Activated CD4-positive, alpha-beta T cell treated with anti-CD3 and anti-CD28 coated beads, Interleukin-2, amount 10 ng/mL, durations not matched to agents 7 days and 5 days (primary cell): ENCODE measurements at places on chromosomes 6 and 20.

DNA sequence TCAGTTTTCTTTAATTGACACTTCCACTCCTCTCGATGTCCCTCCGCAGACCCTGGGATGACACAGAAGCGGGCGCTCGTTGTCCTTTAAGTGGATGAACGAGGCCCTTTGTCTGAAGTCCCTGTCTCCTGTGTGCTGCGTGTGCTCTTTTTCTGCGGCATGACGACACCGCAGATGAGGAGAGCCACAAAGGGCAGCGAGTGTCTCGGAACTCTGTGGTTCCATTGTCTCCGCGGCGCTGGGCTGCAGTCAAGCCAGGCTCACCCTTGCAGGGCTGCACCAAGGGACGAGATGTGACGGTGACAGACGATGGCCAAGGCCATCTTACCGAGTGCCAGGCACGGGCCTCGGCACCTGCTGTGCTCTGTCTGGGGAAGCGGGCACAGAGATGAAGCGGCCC lies 10.6 kb downstream of the PRR18 start:
- DNase-seq, result no peak
- H3K27me3 ChIP-seq, result peaks cover 24% of the 10 kb centered on the region
- H3K4me3 ChIP-seq, result no peak overlapping the region
- no peaks in the 10 kb centered on the region for H3K4me1 ChIP-seq
- no peak overlapping the region for H3K27ac ChIP-seq

DNA sequence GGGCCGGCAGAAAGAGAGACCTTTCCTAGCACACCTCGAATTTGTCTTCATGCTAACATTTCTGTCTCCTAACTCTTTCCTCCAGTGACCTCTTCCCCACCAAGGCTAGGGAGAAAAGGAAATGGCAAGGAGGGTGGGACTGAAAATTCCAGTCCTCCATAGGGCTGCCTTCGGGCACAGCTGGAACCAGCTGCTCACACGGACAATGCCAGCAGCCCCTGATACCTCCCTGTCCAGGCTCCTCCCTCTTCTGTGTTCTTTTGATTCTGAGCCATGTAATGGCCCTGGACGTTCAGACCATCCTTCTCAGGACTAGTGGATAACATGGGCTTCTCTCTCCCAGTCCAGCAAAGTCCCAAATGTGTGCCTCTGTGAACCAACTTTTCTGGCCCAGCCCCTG lies 29.1 kb upstream of the PHACTR3 start:
- peaks cover 7% of the 10 kb centered on the region for H3K4me1 ChIP-seq
- no peak for DNase-seq

DNA sequence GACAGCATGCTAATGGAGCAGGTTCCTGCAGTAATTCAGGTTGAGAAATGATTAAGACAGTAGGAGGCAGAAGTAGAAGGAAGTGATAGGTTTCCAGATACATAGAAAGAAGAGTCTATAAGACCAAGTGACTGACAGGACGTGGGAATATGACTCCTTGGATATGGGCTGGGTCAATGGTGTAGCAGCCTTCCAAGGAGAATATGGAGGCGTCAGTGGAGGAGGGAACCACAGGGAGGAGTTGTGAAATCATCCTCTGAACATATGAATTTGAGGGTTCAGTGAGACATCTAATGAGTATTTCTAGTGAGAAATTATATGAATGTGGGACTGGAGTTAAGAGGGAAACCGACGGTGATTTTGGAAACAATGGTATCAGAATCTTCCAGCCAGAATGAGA lies 43.3 kb downstream of the NUDT3 start:
- H3K4me1 ChIP-seq, result peaks cover 12% of the 10 kb centered on the region
- H3K27ac ChIP-seq, result no peak overlapping the region
- H3K36me3 ChIP-seq, result no peaks in the 10 kb centered on the region
- DNase-seq, result no peak
- no peaks in the 10 kb centered on the region for H3K27me3 ChIP-seq
- no peak overlapping the region for H3K4me3 ChIP-seq

DNA sequence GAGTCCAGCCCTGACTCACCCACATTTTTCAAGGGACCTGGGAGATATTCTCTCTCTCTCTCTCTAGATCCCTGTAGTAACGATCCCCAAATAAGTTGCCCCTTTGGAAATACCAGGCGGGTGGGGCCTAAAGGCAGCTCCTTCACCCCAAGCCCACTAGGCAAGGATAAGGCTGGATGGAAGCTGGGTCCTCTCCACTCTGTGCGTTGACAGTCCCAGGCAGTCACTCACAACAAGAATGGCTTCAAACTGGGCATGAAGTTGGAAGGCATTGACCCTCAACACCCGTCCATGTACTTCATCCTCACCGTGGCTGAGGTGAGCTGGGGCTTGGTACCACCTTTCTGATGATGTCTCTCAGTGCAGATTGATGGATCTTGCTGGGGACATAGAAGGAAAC lies 21.6 kb downstream of the L3MBTL1 start:
- DNase-seq, result no peak
- no peak overlapping the region for H3K27ac ChIP-seq
- no peaks in the 10 kb centered on the region for H3K36me3 ChIP-seq
- H3K27me3 ChIP-seq, result peaks cover 2% of the 10 kb centered on the region
- H3K4me3 ChIP-seq, result no peak overlapping the region
- H3K4me1 ChIP-seq, result no peaks in the 10 kb centered on the region

DNA sequence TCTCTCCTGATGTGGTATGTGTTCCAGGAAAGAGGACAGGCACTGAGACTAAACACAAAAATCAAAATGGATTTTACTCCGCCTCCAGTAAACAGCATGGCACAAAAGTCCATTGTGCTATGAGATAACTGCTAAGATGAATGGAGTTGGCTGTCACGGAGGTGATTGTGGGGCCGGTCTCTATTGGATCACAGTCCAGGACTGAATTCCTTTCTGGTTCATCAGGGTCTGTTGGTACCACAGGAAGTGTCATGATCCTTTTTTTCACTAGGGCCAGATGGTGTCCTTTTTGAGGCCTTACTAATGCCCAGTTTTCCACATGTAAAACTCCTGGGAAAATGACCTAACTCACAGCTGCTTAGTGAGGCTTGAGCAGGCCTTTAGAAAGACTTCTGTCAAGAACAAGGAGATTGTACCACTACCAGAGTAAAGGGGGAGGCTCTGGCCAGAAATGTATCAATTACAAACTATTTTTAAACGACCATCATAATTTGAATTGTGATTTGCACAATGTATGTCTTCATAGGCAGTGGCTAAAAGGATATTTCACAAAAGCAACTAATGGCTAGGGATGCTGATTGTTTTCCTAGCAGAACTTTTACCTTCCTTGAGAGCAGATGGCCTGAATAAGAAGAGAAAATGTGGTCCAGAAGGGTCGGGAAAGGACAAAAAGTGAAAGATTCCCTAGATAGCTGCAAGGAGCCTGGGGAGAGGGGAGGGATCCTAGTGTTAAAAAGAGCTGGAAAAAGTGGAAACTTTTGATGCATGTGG lies 192.2 kb upstream of the POU3F2 start:
- DNase-seq, result no peak
- no peak overlapping the region for H3K27ac ChIP-seq
- no peak overlapping the region for H3K4me3 ChIP-seq
- H3K4me1 ChIP-seq, result no peaks in the 10 kb centered on the region
- no peaks in the 10 kb centered on the region for H3K36me3 ChIP-seq
- no peaks in the 10 kb centered on the region for H3K27me3 ChIP-seq

- H3K36me3 ChIP-seq, result no peaks in the 10 kb centered on the region
- H3K4me1 ChIP-seq, result no peaks in the 10 kb centered on the region
- no peak overlapping the region for H3K27ac ChIP-seq
- no peak for DNase-seq
- H3K4me3 ChIP-seq, result no peak overlapping the region
- no peaks in the 10 kb centered on the region for H3K27me3 ChIP-seq
These were observed 105.7 kb downstream of the MTFR2 start for GRCh38 chr6:136144251-136145023.

GRCh38 chr20:59323731-59324130 lies 23.3 kb downstream of the EDN3 start:
- H3K27ac ChIP-seq, result no peak overlapping the region
- H3K4me1 ChIP-seq, result no peaks in the 10 kb centered on the region
- H3K4me3 ChIP-seq, result no peak overlapping the region
- H3K36me3 ChIP-seq, result no peaks in the 10 kb centered on the region
- H3K27me3 ChIP-seq, result peaks cover 5% of the 10 kb centered on the region
- no peak for DNase-seq

GRCh38 chr20:2698912-2699311 lies 6.3 kb downstream of the EBF4 start:
- H3K27me3 ChIP-seq, result peaks cover 39% of the 10 kb centered on the region
- DNase-seq, result no peak
- no peak overlapping the region for H3K27ac ChIP-seq
- H3K36me3 ChIP-seq, result no peaks in the 10 kb centered on the region
- H3K4me3 ChIP-seq, result no peak overlapping the region

- DNase-seq, result no peak
- no peak overlapping the region for H3K4me3 ChIP-seq
- H3K27me3 ChIP-seq, result no peaks in the 10 kb centered on the region
- peaks cover 53% of the 10 kb centered on the region for H3K36me3 ChIP-seq
These were observed 104.4 kb upstream of the ADGRF4 start for GRCh38 chr6:47593979-47594378.

- H3K27ac ChIP-seq, result no peak overlapping the region
- H3K4me3 ChIP-seq, result no peak overlapping the region
- H3K36me3 ChIP-seq, result no peaks in the 10 kb centered on the region
- DNase-seq, result no peak
- peaks cover 13% of the 10 kb centered on the region for H3K4me1 ChIP-seq
These were observed 18.1 kb upstream of the PTPN1 start for GRCh38 chr20:50491926-50492634.

DNA sequence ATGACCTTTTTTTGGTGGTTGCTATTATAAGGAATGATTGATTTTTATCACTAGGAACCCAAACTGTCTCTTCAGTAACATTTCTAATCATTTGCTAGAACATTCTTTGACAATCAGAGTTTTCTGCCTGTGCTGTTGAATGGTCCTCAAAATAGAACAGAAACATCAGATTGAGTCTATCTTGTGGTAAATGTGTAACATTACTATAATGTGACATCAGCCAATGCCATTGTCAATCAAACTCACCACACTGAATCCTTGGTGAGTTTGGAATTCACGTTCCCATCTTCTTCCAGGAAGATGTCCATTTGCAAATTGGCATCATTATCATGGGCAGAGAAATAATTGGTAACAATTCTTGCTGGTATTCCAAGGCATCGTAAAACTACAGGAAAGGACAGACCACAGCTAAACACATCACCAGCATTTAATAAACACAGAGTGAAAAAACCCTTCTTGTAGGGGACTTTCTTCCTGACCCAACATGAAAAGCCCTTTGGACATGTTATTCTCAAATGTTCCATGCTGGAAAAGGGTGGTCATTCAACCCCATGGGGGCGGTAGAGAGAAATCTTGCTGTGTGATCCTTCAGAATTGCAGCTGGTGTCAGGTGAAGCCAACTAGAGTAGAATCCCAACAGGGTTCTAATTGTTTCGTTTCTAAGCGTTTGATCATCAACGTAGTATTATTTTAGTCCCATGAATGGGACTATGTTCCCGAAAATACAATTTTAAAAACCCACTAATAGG lies 98.5 kb downstream of the F13A1 start:
- DNase-seq, result no peak
- H3K4me3 ChIP-seq, result no peak overlapping the region
- peaks cover 8% of the 10 kb centered on the region for H3K27me3 ChIP-seq
- no peaks in the 10 kb centered on the region for H3K36me3 ChIP-seq
- H3K4me1 ChIP-seq, result no peaks in the 10 kb centered on the region

DNA sequence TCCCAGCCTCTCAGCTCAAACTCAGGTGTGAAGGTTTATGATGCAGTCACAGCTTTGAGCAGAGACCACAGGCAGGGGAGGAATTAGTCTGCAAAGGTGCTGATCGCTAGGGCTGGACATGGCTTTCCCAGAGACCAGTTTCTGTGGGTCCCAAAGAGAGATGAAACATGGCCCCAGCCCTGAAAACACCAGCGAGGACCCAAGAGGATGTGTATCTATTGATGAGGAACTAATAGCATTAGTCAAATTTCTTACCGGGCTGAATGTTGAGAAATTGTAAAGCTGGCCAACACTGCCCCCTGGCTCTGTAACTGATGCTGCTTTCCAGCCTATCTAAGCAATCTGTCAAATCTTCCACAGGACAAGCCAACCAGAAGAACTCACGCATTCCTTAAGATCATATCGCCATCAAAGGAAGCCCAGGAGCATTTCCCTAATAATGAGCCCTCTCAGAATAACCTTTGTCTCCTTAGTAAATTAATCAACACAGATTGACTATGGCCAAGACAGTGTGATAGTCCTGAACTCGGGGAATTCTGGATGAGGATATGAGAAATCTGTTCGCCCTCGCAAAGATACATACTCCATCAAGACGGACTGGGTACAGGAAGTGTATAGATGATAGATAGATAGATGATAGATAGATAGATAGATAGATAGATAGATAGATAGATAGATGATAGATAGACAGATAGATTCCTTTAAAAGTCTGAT lies 7.8 kb upstream of the ACSS1 start:
- H3K36me3 ChIP-seq, result no peaks in the 10 kb centered on the region
- peaks cover 33% of the 10 kb centered on the region for H3K27me3 ChIP-seq
- no peak overlapping the region for H3K4me3 ChIP-seq
- DNase-seq, result peak; percentile 69
- peaks cover 3% of the 10 kb centered on the region for H3K4me1 ChIP-seq
- no peak overlapping the region for H3K27ac ChIP-seq

- H3K4me1 ChIP-seq, result no peaks in the 10 kb centered on the region
- no peak overlapping the region for H3K27ac ChIP-seq
- H3K4me3 ChIP-seq, result no peak overlapping the region
These were observed 628.1 kb upstream of the CITED2 start for GRCh38 chr6:140002396-140003022.

DNA sequence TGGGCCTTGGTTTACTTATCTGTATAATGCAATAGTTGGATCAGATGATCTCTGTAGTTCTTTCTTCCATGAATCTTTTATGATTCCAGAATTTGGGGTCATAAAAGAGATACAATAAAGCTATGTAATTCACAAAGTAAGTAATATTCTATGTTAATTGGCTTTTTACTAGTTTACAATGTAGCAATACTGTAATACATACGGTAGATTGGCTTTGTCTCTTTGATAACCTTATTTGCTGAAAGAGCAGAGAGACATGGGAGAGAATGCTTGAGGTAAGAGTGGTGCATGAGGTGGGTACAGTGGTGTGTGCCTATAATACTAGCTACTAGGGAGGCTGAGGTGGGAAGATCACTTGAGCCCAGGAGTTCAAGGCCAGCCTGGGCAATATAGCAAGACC lies 14.7 kb downstream of the SPACA1 start:
- no peak overlapping the region for H3K4me3 ChIP-seq
- H3K36me3 ChIP-seq, result no peaks in the 10 kb centered on the region
- peaks cover 4% of the 10 kb centered on the region for H3K27me3 ChIP-seq
- no peak for DNase-seq
- H3K27ac ChIP-seq, result no peak overlapping the region
- no peaks in the 10 kb centered on the region for H3K4me1 ChIP-seq
